ENCODE measurements at places on chromosomes 7 and 10.

- no peak for DNase-seq
Observed at GRCh38 chr7:151252561-151252835, 4.0 kb upstream of the SMARCD3 start.

DNA sequence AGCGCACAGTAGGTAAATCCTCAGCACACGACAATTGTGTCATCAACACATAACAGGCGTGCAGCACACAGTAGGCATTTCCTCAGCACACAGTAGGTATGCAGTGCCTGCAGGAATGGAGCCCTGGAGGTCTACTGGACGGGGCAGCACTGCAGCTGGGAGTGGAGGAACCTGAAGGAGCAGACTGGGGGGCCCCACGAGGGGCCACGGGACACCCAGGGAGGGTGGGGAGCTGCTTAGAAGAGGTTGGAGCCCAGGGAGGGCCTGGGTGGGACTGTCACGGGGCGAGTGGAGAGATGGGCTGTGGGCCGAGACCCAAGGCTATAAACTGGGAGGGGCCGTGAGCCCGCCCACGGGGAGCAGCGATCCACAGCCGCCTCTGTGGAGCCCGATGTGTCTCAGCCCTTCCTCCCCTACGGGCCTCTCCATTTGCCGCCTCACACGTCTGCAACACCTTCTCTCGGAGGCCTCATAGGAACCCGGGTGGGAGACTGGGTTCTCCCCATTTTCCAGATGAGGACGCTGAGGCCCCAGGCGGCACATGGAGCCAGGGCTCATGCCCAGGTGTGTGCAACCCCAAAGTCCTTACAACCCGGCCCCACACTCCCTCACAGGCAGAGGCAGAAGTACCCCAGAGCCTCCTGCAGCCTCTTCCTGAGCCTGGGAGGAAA, 101.5 kb downstream of the MICALL2 start:
- DNase-seq, result no peak

GRCh38 chr10:98016772-98017475, 13.5 kb downstream of the CRTAC1 start:
- no peak for DNase-seq

GRCh38 chr7:33395340-33395739, 266.0 kb downstream of the BBS9 start:
- no peak for DNase-seq

GRCh38 chr7:155378959-155379871, 78.7 kb upstream of the EN2 start:
- no peak for DNase-seq

DNA sequence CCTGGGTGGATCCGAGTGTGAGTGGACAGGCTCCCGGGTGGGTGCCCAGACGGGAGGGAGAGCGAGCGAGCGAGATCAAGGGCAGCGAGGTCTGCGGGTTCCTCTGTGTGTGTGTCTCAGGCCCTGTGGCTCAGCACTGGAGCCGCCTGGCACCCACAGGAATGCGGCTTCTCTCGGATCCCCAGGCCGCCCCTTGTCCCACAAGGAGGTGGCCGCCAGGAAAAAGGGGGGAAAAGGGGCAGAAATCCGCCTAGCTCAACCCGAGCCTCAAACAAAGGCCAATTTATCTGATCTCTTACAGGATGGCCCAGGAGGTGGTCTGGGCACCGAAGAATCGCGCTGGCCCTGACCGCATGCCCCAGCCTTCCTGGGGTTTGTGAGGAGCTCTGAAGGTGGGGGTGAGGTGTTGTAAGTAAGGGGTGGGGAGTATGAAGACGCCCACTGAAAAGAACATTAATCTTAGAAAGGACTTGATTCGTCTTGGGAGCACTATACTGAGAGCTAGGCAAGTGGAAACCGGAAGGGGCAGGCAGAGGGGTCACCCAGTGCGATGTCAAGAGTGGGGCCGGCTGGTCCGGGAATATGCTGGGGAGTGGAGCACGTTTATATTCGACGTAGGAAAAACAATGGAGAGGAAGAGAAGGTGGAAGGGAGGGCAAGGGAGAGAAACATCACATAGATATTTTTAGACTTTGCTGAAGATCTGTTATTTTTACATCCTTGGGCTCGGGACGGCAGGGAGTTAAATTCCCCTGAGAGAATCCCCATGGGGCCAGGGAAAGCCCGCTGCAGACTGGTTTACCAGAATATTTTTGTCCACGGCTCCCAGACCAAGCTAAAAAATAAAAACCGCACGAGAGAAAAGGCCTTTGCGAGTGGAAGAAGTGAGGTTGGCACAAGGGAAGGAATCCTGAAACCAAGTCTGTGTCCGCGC, 7.2 kb downstream of the DLX5 start:
- peak; percentile 76 for DNase-seq

DNA sequence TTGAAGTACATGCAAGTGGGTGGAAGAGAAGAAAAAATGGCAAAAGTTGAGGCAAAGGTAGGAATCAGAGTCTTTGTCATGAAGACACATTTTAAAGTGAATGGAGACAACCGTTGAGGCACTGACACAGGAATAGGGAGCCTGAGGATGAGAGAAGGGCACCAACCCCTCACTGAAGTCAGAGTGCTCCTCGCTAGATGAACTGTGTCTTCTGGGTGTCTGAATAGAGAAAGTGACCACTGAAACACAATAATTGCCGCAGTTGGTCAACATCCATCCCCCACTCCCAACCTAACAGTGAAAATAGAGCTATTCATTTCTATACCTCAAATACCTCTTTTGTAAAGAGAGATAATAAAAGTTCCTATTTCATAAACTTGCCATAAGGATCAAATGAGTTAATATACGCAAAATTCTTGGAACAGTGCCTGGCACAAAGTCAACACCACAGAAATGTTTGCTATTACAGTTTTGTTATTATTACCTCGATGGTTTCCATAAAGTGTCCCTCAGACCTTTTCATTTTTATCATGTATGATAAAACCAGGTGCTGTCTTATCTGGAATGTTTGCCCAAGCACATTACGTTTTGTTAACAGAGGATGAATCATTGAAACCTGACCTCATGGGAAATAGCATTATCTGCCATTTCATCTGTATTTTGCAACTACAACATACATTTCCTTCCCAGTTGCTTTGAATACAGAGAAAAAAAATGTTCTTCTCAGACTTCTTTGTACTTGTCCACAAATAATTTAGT, 61.8 kb upstream of the SP4 start:
- no peak for DNase-seq

- no peak for DNase-seq
Observed at GRCh38 chr10:71580415-71580814, 139.2 kb downstream of the C10orf105 start.

GRCh38 chr7:32336726-32337125, 153.5 kb downstream of the LSM5 start:
- DNase-seq, result no peak
